ENCODE measurements at places on chromosomes 13 and 19.

DNA sequence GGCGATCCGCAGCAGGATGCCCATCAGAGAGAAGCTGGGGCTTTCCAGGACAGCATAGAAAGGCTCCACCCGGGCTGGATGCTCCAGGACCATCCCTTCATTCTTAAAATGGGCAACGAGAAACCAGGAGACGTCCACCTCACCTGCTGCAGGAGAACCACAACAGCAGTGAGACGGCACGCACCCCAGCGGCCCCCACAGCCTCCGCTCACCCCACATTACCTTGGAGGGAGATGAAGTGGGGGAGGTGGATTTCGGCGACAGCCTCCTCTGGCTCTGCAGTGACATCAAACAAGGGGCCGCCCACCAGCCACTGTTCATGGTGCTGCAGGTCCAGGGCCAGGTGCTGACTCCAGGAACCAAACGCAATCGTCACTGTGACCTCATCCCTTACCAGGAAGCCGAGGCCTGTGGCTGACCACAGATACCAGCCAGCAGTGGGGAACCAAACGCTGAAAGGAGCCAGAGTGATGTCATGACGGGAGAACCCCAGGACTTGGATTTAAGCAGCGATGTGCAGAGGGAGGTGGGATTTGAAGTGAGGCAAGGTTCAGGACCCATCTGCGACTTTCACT, 25.1 kb downstream of the CARD8 start:
- no peak for DNase-seq

DNA sequence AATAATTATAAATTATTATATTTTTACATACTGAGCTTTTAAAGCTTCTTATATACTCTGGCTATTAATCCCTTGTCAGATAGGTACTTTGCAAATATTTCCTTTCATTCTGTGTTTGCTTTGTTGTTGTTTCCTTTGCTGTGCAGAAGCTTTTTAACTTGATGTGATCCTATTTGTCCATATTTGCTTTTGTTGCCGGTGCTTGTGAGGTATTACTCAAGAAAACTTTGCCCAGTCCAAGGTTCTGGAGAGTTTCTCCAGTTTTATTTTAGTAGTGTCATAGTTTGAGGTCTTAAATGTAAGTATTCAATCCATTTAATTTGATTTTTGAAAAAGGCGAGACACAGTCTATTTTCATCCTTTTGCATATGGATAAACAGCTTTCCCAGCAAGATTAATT, 1319.9 kb upstream of the PRR20A start:
- DNase-seq: no peak

DNA sequence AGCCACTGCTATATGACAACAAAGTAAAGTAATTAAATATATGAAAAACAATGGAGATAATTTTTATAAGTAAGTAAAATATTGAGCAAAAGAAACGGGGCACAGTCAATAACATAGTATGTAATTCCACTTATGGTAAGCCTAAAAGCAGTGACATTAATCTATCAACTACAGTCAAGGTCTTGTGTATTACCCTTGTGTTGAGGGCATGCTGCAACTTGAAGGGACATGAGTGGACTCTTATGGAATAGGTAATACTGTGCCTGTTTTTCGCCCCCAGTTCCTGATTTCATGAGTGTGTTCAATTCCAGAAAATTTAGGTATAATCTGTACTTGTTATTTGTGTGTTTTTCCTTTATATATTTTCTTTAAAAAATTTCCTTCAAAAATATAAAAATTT, 201.3 kb upstream of the SLITRK6 start:
- DNase-seq: no peak

DNA sequence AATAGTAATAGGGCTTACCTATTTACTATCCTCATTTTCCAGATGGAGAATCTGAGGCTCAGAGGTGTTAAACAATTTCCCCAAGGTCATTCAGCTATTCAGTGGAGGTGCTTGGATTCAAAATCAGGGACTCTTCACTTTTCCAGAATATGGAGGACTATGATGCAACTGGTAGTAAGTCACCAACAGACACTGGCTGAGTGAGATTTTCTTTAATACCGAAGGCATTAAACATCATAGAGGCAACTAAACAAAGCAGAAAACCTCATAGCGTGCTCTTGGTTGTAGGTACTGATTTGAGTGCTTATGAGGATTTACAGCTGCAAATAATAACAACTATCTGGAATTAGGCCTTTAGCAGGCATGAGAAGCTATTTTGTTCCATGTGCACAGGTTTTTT, 134.4 kb downstream of the DLEU7 start:
- no peak for DNase-seq

DNA sequence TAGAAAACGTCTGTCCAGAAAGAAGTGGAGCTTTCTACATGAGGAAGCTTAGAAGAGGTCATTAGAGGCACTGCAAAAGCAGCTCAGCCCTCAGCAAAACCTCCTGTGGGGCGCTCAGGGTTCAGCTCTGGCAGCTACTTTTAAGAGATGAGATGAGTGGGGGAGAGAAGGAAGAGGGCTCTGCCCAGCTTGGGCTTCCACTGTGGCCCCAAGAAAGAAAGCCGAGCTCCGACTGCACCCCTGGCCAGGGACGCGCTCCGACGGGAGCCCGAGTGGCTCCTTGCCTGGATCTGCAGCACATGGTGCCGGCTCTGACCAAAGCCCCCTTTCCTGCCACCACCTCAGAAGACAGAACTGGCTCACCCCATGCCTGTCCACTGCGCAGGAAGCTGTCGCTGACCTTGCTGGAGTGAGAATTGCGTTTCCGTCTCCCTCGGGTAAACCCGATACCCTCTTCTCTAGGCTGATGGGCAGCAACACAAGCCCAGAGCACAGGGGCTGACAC, 36.4 kb downstream of the NAXD start:
- no peak for DNase-seq

- no peak for DNase-seq
These were observed at the start of gene PLPP2 for GRCh38 chr19:291006-291521. Gene PLPP2 (minus strand): TSS chr19:291403. CDS start chr19:291336, 67 bp downstream.

DNA sequence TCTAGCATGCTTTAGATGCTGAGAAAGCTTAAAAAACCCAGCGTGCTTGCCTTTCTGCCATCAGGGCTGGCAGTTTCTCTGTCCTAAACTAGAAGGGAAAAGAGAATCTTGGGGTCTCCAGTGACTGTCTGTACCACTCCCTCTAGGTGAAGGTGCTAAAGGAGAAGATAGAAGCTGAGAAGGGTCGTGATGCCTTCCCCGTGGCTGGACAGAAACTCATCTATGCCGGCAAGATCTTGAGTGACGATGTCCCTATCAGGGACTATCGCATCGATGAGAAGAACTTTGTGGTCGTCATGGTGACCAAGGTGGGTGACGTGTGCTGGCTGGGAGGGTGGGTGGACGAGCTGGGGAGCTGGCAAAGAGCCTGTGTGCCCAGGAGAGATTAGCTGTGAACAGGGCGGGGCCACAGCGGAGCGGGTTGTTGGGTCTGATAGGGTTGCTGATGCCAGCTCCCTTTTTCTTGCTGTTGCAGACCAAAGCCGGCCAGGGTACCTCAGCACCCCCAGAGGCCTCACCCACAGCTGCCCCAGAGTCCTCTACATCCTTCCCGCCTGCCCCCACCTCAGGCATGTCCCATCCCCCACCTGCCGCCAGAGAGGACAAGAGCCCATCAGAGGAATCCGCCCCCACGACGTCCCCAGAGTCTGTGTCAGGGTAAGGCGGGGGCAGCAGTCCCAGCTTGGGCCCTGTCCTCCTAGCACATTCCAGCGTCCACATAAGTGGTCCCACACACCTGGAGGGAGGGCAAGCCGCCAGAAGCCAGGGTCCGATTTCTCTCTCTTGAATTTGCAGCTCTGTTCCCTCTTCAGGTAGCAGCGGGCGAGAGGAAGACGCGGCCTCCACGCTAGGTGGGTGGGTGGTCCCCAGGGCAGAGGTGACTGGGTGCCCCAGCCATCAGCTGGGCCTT, 2.3 kb downstream of the RAD23A start:
- no peak for DNase-seq

DNA sequence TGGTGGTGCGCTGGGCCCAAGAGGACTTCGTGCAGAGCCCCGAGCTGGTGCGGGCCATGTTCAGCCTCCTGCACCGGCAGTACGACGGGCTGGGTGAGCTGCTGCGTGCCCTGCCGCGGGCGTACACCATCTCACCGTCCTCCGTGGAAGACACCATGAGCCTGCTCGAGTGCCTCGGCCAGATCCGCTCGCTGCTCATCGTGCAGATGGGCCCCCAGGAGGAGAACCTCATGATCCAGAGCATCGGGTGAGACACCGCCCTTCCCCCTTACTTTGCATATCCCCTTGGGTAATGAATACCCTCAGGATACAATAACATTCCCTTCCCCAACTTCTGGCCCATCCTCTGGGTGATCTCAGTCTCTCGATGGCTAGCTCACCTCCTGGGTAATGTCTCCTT, 60.9 kb downstream of the RYR1 start:
- DNase-seq: no peak

GRCh38 chr13:44054525-44054924, 174.8 kb downstream of the LACC1 start:
- no peak for DNase-seq

DNA sequence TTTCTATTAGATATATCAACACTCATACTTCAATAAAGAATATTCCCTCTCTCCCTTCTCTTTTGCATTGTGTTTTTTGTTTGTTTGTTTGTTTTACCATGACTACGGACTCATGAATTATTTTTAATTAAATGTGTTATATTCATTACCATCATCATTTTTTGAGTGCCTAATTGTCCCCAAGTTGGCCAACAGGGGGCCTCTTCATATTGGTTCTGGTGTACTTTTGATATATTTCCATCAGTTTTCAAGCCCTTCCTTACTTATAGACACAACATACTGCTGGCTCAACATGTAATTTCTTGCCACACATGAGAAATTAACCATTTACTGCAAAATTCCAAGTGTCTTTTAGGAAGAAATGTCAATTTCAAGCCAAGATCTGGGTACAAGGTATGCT, 54.5 kb upstream of the GPC6 start:
- DNase-seq: no peak

DNA sequence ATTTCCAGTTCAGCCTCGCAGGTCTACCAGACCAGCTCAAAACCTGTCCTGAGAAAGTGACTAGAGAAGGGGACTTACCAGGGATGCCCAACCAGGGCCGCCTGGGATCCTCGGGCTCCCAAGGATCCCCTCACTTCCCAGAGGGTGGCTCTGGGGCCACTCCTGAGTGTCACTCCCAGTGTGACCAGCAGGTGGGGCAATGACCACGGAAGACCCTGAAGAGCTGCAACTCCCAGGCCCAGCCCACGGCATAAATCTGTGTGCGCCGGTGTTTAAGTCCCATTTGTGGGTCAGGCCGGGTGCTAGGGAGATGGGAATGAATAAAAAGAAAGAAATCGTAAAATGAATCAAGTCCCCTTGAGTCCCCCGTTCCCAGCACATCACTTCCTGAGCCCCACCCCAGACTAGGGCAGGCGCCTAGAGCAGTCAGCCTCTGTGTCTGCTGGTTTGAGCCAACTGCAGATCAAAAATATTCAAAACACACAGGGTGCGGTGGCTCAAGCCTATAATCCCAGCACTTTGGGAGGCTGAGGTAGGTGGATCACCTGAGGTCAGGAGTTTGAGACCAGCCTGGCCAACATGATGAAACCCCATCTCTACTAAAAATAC, 10.7 kb downstream of the PTGIR start:
- no peak for DNase-seq

DNA sequence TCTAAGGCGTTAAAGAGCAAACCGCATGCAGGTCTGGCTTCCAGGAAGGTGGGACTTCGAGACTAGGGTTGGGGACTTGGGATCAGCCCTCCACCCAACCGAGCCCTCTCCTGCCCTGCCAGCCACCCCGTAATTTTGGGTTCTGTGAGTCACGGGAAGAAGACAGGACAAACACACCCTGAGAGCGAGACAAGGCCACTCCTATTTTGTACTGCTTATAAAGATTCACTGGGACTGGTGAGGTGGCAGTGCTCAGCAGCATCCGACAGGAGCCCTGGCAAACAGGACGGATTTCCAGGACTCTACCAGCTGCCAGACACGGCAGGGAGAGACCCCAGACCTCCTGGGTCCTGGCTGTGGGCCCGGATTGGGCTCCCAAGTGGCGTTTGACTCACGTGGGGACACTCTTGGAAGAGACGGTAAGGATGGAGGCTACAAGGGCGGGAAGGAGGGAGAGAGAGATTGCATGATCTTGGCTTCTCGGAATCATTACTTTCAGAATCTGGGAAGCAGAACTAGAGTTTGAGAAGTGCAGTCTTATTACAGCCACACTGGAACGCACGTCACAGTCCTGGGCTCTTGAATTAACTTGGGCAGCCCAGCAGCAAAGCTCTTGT, at the start of gene C5AR2:
C5AR2 (plus strand) TSS at position 245 of the 617 bp plus-strand sequence. CDS start 8,625 bp downstream, outside the sequence.
- no peak for DNase-seq

- DNase-seq: no peak
These were observed 14.9 kb downstream of the ARID3A start for GRCh38 chr19:940591-941291.

DNA sequence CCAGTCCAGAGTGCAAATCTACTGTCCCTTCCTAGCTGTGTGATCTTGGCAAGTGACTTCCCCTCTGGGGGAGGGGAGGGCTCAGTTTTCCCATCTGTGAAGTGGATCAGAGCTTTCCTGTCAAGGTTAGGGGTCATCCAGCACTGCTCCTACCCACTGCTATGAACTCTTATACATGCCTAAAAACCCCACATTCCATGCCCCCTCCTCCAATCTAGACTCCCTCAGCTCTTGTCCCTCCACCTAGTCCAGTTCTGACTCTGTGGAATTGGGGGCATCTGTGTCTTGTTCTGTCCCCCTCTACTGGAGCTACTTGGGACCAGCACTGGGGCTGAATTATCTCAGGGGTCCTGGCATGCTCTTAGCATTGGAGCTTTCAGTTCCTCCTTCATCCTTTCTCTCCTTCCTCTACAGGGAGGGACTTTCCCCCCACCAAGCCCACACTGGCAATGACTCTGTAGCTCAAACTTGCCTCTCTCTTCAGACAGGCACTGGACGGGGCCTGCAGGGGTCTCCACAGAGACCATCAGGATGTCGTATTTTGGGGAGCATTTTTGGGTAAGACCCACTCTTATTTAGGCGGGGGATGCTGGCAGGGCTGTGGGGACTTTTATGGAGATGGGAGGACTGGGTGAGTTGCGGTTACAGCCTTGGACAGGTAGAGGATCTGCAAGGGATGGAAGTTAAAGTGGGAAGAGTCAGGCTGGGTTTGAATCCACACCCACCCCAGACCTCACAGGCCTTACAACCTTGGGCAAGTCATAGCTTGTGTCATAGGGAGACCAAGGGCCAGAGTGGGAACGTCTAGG, 3.6 kb downstream of the FCHO1 start:
- no peak for DNase-seq

- no peak for DNase-seq
These were observed 236.5 kb downstream of the FOXO1 start for GRCh38 chr13:40429706-40430545.

- DNase-seq: no peak
These were observed 83.4 kb upstream of the GPR183 start for GRCh38 chr13:99390601-99391000.

GRCh38 chr19:38384209-38385027, 3.4 kb downstream of the GGN start:
- no peak for DNase-seq

GRCh38 chr19:42303101-42303464, 659 bp upstream of the PAFAH1B3 start:
- no peak for DNase-seq
